Right ventricle myocardium superior (tissue), 1 donor: ENCODE measurements at places on chromosomes 7 and 10. TPM values are rescaled to one million over a fixed set of nuclear protein-coding genes. Genes with fewer than 3 reads are reported as not detected.

DNA sequence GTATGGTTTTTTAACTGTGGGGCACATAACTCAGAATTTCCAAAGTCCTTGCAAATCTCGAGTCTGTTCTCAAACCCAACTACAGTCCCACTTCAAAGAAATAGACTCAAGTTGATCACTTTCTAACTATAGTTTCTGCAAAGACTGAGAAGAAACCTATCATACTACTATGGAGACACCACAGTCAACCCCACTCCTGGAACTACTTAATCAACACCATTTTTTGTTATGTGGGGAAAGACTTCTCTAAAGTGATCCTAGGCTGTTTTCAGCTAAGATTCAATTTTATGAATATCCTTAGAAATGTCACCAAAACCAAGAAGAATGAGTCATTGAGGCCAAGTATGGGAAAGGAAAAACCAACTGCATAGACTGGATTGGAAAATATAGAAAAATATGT is 198.8 kb downstream of the WDR11 start:
- DNase-seq: no peak

DNA sequence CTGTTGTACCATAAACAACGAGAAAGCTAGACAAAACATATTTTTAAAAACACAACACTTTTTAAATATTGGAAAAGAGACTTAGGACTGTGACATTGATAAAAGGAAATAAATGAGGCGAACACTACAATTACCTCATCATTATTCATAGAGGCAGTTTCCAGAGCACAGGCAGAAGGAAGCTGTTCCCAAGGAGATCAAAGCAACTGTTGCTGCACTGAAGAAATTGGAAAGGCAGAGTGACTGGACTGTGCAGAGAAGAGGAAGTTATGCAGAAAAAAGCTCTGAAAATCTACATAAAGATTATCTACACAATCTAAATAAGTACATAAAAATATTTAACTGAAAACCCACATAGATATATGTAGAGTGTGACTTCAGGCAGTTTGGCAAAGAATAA is 32.8 kb downstream of the MYO3A start:
- no peak for DNase-seq

DNA sequence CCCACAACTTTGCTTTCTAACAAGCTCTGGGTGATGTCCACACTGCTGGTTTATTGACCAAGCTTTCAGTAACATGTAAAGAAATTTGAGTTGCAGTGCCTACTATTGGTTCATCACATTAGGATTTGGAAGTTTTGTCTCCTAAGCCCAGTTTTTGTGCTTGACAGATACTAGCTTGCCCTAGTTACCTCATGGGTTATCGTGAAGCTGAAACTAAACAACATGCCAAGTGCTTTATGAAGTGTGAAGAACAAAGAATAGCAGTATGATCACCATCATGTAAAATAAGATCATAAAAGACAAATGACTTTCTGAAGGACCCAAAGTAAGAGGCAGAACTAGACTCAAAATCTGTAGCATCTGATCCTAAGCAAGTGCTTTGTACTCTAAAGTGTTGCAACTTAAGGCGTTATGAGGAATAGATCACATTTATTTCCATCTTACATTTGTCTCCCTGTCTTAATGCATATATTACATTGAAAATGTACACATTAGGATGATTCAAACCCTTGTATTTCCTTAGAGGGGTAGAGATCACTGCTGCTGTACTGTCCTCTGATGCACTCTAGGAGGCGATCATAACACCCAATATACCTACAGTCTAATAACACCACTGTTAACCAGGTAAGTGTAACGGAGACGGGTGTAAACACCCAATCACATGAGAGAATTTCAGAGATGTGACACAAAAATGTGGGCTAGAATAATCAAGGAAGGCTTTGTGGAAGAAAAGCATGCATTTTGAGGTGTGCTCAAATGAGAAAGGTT is 71.3 kb downstream of the NRCAM start:
- DNase-seq: no peak

GRCh38 chr10:49225218-49225876 is 37.2 kb upstream of the TMEM273 start:
- peak; percentile 47 for DNase-seq

GRCh38 chr10:13327534-13327933 is 20.6 kb downstream of the SEPHS1 start:
- no peak for DNase-seq

GRCh38 chr7:143391462-143392404 is 10.6 kb downstream of the ZYX start:
- DNase-seq: peak; percentile 86

GRCh38 chr7:455110-455928 is 64.3 kb downstream of the PDGFA start:
- DNase-seq: peak; percentile 82

GRCh38 chr10:77175631-77176222 is 461.9 kb downstream of the KCNMA1 start:
- DNase-seq: no peak

DNA sequence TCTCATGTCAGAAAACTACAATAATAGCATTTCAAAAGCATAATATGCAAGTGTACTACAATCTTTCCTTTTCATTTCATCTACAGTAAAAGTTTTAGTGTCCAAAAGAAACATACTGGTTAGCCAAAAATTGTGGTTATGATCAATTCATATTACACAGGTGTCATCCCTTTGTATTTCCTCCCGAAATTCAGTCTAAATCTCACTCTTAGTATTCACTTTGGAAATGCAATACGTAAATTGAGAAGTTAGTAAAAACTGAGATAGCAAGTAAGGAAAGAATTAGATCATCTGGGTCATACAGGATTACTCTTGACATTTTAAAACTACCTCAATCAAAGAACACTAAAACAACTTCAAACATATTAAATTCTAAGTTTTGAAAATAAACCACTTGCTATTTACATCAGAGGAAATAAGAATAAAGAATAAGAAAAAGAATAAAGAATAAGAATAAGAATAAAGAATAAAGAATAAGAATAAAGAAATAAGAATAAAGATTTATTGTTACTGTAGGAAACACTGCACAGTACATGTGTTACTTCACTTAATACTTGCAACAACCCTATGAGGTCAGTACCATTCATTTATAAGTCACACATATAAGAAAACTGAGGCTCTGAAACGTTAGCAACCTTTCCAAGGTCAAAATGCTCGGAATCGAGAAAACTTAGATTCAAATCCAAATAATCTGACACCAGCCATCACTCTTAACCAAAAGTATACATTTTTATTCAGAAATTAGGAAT is 10.5 kb downstream of the SNX13 start:
- no peak for DNase-seq

DNA sequence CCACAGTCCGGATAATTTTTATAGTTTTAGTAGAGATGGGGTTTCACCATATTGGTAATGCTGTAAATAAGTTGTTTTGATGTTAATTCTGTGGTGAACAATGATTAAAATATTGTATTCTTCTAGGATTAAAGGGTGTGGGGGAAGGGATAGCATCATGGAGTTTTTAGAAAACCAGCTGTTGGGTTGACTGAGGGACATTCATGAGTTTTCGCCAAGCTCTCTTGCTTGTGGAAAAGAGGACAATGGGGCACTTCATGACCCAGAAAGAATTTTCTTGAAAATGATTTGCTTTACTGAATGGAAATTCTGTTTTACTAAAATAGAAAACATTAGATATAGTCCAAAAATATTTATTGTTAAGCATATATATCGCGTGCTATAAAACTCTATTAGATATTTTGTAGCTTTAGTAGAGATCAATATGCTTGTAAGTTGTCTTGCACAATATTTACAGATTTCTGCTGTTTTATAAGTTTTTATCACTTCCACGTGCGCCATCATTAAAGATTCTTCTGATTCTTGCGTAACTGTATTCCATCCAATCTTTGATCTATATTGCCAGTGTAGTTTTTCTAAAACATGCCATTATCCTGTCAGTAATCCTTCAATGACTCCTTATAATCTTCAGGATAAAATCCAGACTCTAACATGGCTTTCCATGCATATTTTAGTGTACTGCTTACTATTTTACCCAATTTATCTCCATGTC is 41.8 kb downstream of the LCOR start:
- no peak for DNase-seq

GRCh38 chr7:15376600-15376999 is 185.2 kb downstream of the AGMO start:
- no peak for DNase-seq

GRCh38 chr7:55951637-55952351 is at the start of gene MRPS17:
MRPS17 (plus strand) TSS chr7:55951877; CDS start chr7:55953196, 1,319 bp downstream.
- DNase-seq: peak; percentile 96

DNA sequence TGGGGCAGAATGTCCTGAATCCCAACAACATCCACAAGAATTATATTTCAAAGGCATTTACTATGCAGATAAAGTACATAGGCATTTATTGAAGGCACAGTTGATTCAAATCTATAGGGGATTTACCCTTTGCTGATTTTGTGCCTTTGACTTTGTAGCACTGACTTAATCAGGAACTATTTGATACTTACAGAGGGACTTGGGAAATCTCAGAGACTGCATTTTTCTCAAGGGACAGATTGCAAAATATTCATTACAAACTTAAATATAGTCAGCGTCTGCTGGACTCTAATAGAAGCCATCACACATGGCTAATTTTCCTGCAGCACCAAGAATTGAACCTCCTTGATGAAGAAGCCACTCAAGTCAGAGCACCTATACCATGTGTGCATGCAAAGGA is 44.9 kb downstream of the FAS start:
- DNase-seq: no peak

- no peak for DNase-seq
Measured at GRCh38 chr7:3806516-3806915, 505.5 kb downstream of the SDK1 start.

DNA sequence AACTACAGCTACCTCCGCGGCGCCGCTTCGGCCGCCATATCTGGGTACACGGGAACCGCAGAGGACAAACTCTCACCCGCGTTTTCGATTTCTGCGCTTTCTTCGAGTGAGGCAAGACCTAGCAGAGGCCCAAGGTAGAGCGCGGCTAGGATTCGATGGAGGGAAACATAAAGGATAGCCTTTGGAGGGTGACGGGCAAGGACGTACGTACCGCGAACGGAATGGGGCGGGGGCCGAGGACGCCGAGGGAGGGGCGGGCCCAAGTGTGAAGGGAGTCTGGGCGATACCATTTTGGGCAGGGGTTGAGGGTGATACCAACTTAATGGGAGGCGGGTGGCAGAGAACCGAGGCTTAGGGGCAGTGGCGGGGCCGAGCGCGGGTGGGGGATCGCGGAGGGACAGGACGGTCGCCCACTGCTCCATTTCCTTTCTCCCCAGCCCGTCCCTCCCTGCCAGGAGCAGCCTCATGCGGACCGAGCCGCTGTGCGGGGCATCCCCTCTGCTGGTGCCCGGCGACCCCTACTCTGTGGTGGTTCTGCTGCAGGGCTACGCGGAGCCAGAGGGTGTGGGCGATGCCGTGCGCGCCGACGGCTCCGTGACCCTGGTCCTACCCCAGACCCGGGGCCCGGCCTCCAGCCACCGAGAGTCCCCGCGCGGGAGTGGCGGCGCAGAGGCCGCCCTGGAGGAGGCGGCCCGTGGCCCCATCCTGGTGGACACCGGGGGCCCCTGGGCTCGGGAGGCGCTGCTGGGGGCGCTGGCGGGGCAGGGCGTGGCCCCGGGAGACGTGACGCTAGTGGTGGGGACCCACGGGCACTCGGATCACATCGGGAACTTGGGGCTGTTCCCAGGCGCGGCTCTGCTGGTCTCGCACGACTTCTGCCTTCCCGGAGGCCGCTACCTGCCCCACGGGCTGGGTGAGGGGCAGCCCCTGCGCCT is at the start of gene MBLAC1:
MBLAC1 (plus strand) TSS at position 37 of the 935 bp plus-strand sequence; CDS start at position 466, 429 bp downstream.
- DNase-seq: peak; percentile 89

DNA sequence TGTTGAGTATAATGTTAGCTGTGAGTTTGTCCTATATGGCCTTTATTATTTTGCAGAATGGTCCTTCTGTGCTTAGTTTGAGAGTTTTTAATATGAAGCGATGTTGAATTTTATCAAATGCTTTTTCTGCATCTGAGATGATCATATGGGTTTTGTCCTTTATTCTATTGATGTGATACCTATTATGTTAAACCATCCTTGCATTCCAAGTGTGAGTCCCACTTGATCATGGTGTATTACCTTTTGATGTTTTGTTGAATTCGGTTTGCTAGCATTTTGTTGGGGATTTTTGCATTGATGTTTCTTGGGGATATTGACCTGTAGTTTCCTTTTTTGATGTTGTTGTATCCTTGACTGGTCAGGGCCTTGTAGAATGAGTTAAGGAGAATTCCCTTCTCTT is 166.4 kb downstream of the MLLT10 start:
- no peak for DNase-seq

DNA sequence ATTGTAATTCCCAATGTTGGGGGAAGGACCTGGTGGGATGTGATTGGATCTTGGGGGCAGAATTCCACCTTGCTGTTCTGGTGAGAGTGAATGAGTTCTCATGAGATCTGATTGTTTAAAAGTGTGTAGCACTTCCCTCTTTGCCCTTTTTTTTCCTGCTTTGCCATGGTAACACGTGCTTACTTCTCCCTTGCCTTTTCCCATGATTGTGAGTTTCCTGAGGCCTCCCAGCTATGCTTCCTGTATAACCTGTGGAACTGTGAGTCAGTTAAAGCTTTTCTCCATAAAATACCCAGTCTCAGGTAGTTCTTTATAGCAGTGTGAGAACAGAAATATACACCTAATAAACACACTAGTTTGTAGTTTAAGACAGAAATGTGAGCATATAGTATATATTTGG is 166.8 kb upstream of the MAGI2 start:
- no peak for DNase-seq

DNA sequence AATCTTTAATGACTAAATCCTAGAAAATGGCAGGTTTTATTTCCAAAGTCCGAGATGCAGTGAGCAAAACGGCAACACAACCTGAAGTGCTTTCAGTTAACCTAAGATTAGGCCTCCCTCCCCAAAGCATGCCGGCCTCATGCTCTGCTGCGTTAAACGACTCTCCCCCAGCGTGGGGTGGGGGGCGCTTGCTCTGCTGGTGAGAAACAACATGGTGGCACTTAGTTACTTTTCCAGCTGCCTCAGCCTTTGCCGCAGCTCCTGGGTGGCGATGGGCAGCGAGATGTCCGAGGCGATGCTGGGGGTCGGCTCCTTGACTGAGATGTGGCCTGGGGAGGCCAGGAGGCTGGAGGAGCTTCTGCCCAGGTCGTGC is 36.7 kb upstream of the NCAPG2 start:
- DNase-seq: no peak

GRCh38 chr7:126606331-126606730 is 646.4 kb downstream of the GRM8 start:
- DNase-seq: no peak

- no peak for DNase-seq
Measured at GRCh38 chr7:126720232-126720631, 532.5 kb downstream of the GRM8 start.

GRCh38 chr10:119079599-119080520 is 757 bp downstream of the EIF3A start:
- DNase-seq: peak; percentile 84

GRCh38 chr10:16314259-16314658 is 122.6 kb upstream of the PTER start:
- no peak for DNase-seq

Gene AOC1
- not detected for total RNA-seq

Gene KIFBP
- 46.0 TPM for total RNA-seq

Gene STYXL1
- 21.4 TPM for total RNA-seq

Gene C7orf57
- not detected for total RNA-seq

Gene IL6
- total RNA-seq: 1.0 TPM

Gene FAM25C
- not detected for total RNA-seq

Gene NUPR2
- not detected for total RNA-seq

Gene UCMA
- total RNA-seq: not detected

Gene NET1
- 15.6 TPM for total RNA-seq

Gene SAMD9
- 2.7 TPM for total RNA-seq

Gene ASAH2B
- 2.6 TPM for total RNA-seq

Gene ZWINT
- 2.0 TPM for total RNA-seq
